ENCODE measurements at places on chromosomes 13 and 19.

DNA sequence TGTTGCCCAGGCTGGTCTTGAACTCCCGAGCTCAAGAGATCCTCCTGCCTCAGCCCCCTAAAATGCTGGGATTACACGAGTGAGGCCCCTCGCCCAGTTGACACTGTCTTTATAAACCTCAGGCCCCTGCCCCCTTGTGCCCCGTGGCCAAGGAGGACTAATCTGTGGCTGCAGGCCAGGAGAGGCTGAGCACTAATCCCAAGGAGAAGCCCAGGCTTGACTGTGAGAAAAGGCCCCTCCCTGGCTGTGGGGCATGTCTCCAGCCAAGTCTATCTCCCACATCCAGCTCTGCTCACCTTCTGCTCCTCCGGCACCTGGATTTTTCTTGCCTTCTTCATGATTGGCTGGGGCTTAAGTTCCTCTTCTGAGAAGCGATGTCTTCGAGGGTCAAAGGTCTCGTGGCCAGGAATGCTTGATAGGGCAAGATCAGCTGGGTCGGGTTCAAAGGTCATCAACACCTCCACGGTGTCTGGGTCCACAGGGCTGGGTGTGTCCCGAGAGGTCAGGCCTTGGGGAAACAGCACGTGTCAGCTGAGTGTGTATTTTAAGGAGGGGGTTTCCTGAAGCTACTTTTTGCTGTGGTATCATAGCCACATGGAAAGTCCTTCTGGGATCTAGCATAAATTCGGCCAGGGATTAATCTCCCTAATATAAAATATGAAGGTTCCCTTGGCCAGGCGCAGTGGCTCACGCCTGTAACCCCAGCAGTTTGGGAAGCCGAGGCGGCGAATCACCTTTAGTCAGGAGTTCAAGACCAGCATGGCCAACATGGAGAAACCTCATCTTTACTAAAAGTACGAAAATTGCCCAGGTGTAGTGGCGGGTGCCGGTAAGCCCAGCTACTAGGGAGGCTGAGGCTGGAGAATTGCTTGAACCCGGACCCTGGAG is 3.8 kb downstream of the DBP start:
- no peak for DNase-seq

- no peak for DNase-seq
Measured at GRCh38 chr13:70812481-70812880, 704.2 kb upstream of the KLHL1 start.

DNA sequence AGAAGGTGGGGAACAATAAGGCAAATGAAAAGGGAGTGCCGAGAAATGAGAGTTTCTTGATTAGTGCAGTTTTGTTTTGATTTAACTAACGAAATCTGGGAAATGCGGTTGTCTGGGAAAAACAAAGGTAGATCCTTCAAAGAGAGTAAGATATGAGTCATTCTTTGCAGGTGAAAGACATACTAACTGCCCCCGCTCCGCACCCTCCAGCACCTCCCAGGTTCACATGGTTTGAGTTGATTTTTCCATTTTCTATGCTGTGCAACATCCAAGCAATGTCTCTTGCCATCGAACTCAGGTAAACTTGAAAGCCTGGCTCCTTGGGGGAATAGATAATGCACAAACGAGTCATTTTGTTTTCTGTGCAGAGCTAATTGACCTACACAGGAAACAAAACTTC is 84.1 kb upstream of the KLF12 start:
- no peak for DNase-seq

- DNase-seq, result no peak
Measured at GRCh38 chr13:83929157-83929556, 46.9 kb upstream of the SLITRK1 start.

DNA sequence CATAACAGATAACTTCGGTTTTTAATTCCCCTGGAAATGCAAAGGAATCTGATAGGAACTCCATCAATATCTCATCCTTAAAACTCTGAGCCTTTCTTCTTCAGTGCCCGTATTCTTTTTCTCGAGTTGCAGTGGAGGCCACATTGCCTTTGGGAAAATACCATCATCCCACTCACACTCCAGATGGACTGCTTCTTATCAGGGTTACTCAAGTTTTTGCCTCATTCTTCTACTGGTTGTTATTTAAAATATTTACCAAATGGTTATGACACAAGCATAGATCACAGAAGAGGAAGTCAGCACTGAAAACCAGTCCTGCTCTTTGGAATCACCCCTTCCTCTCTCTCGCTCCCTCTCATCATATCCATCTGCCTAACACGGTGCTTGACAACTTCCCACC is 1020.5 kb upstream of the SLC10A2 start:
- DNase-seq, result no peak

DNA sequence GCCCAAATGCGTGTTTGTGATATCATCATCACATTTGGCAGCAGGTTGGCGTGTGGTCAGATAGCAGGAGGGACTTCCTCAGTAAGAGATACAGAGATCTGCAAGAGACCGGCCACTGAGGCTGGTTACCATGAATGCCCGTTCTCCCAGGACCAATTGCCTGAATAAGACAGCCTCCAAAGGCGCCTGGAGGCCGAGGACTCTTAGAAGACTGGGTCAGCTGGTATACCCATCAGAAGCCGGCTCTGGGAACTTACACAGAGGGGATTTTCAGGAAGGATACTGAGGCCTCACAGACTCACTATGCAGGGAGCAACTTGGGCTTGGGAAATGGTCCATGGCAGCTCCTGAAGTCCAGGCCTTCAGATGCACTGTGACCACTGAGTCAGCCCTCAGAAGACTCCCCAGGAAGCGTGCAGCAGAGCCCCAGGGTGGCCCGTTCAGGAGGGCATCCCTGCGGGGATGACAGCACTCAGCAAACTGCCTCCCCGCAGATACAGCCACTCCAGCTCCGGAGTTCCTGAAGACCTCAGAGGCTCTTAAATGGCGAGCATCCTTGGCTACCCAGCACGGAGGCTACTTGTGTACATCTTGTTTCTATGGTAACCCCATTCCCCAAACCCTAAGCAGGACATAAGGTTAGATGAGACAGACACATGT is 26.4 kb upstream of the VSTM2B start:
- no peak for DNase-seq

DNA sequence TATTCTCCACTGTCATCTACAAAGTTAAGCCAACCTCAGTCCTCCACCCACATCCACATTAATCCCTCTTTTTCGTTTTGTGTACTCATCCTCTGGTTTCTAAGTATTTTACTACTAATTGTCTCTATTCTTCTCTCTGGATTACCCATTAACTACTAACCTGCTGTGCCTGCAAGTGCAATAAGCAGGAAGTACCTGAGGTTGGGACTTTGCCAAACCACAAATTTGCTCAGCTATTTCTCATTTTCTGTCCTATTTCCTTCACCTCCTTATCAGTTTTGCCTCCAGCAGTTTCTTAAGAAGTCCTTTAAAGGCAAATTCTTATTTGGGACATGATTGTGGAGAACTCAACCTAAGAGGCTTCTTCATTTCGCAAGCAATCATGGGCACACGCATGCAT is 1708.9 kb downstream of the SLITRK5 start:
- DNase-seq, result no peak

GRCh38 chr19:8127311-8127710 is 22.1 kb downstream of the FBN3 start:
- no peak for DNase-seq

GRCh38 chr13:64438084-64438483 is 2792.1 kb downstream of the PCDH9 start:
- no peak for DNase-seq

- DNase-seq, result peak; percentile 77
Measured at GRCh38 chr19:29694669-29695627, 20.1 kb downstream of the C19orf12 start.

DNA sequence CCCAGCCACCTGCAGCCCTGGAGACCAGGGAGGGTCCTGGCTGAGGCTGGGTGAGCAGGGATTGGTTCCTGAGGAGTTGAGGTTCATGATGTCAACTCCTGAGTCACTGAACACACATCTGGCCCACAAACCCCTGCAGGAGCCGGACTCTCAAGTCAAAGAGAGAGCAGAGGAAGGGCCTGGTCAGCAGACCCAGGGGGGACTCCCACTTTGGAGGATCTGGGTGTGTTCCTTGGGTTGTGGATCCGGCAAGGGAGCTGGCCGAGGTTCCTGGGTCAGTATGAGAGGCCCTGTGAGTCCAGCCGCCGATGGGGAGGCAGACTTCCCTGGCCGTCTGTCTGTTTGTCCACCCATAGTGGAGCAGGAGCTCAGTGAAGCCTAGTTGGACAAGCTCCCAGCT is 4.0 kb downstream of the SLC7A10 start:
- no peak for DNase-seq
